Fibroblast of skin of right quadriceps (primary cell): ENCODE measurements at places on chromosomes 3 and 15.

- DNase-seq: no peak
Observed at GRCh38 chr3:174398761-174399160, 460.4 kb upstream of the NAALADL2 start.

DNA sequence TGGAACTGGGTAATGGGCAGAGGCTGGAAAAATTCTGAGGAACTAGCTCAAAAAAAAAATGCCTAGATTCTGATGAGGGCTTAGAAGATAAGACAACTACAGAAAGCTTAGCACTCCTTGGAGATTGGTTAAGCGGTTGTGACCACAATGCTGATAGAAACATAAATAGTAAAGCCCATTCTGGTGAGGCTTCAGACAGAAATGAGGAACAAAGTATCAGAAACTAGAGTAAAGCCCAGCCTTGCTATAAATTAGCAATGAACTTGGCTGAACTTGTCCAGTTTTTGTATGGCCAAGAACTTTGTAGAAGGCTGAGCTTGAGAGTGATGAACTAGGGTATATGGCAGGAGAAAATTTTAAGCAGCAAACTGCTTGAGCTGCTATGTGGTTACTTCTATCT, 25.4 kb downstream of the GOLGB1 start:
- DNase-seq: no peak

GRCh38 chr3:122676759-122677158, 3.9 kb upstream of the PARP14 start:
- peak; percentile 36 for DNase-seq

DNA sequence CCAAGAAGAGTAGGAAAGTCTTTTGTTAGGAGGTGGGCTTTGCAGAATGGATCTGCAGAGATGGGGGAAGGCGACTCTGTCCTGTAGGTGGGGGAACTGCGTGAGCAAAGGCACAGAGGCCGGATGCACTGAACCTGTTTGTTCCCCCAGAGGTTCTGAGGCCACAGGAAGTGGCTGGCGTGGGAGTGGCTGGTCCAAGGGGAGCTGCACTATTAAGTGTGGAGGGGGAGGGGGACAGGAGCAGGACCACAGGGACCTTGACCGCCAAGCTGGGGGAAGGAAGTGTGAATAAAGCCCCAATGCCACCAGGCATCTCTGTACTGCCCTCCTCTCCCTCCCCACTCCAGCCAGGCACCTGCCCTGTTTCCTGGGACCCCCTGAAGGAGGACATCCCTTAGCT, 51.8 kb downstream of the CYP11A1 start:
- DNase-seq: no peak

DNA sequence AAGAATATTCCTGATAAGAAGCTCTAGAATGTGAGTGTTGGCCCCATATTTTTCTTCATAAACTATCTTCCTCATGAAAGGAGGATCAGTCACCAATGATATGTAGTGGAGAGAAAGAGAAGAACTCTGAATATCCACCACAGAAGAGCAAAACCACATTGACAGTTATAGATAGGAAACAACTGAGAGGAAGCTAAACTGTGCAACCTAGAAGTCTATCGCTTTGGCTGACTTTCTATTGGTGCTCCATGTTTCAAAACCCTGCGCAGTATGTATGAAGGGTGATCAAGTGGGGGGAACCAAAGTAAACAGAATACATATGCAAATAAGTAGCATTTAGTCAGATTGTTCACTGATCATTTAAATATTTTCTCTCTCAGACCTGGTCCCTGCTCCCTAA, 41.0 kb upstream of the ZNF280D start:
- DNase-seq: no peak

- no peak for DNase-seq
Observed at GRCh38 chr15:85754989-85755388, 39.7 kb downstream of the KLHL25 start.

GRCh38 chr3:114650808-114651207, 357.0 kb downstream of the TIGIT start:
- DNase-seq: peak; percentile 72

DNA sequence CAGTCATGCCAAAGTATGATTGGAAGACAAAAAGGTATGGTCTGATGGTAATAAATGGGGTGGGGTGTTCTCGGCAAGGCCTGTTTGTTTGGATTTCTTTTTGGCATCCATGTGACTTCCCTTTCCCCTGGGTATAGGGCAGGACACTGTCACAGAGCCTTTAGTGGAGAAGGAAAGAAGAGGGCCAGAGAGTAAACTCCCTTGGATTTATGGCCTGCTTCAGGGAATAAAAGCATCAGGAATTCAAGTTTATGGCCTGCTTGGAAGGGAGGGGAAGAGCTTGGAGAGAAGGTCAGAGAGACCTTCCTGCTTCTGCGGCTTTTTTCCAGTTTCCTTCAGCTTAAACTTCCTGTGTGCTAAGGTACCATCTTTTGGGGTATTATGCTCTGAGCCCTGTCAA, 179.4 kb upstream of the ADAMTS9 start:
- DNase-seq: no peak

GRCh38 chr3:5013021-5013906, 34.0 kb downstream of the BHLHE40 start:
- DNase-seq: no peak

GRCh38 chr15:63915873-63916771, 82.4 kb upstream of the HERC1 start:
- DNase-seq: no peak

- DNase-seq: no peak
Observed at GRCh38 chr15:89502867-89503595, 6.6 kb upstream of the RHCG start.

DNA sequence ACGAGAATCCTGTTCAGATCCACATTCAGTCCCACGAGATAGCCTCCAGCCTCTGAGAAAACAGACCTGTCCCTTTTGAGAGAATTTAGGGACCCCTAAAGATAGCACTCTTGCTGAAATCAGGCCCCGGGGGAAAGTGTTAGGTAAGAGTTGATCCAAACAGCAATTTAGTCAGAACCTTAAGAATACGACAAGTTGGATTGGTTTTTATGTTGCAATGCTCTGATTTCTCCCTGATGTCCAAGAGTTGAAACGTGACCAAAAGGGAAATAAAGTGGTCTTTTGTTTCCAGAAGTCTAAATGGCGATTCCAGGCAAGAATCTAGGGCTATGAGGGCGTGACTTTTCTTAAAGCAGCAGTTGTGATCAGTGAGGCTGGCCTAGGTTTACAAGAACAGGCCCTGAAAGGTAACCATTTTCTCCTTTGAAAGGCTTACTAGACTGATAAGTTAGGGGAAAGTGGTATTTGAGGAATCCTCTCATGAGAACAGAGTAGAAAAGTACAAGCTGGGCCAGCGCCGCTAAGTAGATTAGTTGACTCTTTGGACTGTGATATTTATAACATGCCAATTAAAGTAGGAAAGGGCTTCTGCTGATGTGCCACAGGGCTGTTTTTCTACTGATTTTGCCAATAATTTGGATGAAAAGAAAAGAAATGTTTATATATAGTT, 4.9 kb downstream of the MAN2A2 start:
- DNase-seq: no peak

- DNase-seq: peak; percentile 92
Observed at GRCh38 chr3:116000311-116000710, 377.0 kb downstream of the GAP43 start.

- DNase-seq: no peak
Observed at GRCh38 chr3:135352213-135352612, 557.2 kb downstream of the EPHB1 start.

DNA sequence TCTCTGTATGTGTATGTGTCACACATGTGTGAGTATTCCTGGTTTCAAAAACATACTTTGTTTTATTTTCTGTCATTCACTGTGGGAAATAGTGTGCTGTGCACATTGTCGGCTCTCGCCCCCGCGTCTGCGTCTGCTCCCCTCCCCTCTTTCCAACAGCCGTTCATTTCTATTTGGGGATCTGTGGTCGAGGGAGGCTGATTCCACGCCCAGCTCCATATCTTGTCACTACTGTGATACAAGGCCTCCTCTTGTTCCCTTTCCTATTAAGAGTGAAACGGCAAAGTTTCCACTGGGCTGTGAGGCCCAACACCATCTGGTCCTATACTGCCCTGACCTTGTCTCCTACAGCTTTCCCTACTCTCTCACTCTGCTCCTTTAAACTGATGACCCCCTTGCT, 172.5 kb upstream of the LRIG1 start:
- peak; percentile 10 for DNase-seq

- DNase-seq: peak; percentile 95
Observed at GRCh38 chr3:45992821-45993221, 2.8 kb downstream of the FYCO1 start.

- no peak for DNase-seq
Observed at GRCh38 chr3:32619395-32619794, 48.7 kb upstream of the DYNC1LI1 start.

DNA sequence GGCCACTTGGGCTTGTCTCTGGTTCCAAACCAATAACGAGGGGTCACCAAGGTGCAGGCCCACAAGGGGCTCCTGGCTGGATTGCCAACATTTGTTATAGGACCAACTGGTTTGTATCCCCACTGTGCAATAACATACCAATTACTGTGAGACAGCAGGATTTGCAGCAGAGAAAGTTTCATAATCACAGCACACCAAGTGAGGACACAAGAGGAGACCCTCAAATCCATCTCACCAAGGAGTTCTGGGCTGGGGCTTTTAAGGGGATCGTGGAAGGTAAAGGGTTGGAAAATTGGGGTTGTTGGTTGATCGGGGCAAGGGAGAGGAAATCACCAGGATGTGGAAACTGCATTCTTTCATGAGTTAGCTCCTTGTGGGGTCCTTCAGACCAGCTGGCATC, 29.7 kb upstream of the LHFPL4 start:
- DNase-seq: no peak

DNA sequence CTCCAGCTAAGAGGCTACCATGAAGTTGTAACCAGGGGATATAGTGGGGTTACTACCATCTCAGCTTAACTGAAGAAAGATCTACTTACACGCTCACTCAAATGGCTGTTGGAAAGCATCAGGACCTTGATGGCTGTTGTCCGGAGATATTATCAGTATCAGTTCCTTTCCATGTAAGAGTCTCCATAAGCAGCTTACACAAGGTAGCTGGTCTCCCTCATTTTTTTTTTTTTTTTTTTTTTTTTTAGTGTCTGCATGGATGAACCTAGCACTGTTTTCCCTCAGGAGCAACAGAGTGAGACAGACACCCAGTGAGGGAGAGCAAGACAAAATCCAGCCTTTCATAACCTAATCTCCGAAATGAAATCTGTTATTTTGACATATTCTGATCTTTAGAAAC, 230.9 kb downstream of the CADM2 start:
- no peak for DNase-seq

DNA sequence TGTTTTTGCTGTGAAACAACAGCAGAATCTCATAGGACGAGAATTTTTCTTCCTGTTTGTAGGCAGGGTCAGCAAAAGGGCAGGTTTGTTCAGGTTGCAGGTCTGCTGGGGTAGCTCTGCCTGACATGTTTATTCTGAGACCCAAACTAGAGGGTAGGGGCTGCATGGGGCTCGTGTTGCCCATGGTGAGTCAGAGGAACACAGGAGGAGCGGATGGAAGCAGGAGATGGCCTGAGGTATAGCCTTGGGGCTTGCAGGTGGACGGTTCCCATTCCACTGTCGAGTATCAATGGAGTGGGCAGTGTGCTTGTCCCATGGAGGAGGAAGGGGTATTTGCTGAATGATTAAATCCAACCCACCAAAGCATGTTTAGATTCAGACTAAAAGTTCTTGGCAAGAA, 138.9 kb downstream of the APBA2 start:
- no peak for DNase-seq

DNA sequence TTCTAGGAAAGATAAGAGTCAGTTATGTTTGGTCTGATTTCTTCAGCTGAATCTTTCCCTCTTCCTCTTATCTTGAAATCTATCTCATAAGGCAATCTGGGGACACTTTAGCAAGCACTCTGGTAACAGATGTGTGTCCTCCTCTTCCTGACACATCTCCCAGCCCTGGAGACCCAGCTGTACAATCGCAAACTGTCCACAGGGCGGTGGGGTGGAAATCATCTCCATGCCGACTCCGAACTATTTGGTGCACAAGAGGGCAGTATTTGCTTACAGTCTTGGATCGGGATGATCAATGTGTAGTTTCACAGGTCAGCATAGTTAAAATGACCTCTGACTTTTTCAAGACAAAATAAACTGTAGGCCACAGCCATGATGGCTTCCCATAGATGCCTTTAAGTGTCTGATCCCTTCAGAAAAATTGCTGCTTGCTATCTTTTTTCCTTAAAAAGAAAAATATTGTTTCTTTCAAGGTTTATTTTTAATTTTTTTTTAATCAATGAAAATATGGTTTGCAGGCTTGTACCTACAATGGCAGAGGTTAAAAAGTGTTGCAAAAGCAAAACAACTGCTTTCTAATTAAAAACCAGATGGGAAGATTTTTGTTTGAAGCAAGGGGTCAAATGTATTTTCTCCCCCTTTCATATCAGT, 17.7 kb downstream of the EEFSEC start:
- DNase-seq: peak; percentile 73

DNA sequence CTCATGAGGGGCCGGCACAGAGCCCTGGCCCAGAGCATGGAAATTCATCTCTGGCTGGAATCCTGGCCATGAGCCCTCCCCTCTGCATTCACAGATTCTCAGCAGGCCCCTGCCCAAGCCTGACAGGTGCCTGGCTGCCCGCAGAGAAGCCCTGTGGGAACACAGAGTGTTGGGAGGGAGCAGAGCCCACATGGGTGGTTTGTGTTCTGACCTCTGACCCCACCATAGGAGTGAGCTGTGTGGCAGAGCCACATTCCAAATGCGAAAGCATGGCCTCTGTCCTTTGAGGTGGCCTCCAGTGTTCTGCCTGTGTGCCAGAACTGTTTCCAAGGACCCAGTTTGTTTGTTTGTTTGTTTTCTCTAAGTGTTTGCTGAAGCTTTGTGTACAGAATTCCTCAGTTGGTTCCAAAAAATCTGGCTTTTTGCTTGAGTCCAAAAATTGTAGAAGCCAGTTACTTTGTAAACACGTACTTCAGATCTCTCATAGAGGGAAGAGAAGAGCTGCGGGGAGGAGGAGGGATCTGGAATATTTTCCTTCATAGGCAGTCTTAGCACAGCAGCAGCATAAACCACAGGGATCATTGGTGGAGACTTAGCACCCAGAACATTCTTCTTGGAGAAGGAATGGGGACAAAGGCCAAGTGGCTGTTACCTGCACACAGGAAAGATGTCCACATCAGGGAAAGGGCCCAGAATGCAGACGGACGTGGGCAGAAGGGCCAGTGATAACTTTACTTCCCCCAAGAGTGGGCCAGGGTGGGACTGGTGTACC, 36.0 kb downstream of the GRAMD2A start:
- DNase-seq: no peak

- DNase-seq: peak; percentile 51
Observed at GRCh38 chr3:25080461-25080860, 347.6 kb upstream of the RARB start.

DNA sequence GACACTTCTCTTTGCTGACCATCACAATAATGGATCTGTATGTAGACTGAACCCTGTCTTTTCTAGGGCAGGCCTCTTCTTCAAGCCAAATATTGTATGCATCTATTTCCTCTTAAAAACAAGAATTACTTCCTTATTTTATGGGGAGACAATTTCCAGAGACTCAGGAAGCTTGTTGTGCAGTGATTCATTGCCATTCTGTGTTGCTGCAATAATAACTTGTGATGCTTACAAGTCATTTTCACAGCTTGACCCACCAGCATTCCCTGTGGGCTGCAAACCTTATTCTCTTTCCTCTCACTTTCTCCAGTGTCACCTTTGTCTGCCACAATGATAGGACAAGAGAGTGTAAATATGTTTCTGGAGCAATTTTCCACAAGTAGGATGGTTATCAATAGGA, 276.7 kb upstream of the SGO1 start:
- no peak for DNase-seq
